ENCODE measurements at places on chromosomes 2 and 18.

DNA sequence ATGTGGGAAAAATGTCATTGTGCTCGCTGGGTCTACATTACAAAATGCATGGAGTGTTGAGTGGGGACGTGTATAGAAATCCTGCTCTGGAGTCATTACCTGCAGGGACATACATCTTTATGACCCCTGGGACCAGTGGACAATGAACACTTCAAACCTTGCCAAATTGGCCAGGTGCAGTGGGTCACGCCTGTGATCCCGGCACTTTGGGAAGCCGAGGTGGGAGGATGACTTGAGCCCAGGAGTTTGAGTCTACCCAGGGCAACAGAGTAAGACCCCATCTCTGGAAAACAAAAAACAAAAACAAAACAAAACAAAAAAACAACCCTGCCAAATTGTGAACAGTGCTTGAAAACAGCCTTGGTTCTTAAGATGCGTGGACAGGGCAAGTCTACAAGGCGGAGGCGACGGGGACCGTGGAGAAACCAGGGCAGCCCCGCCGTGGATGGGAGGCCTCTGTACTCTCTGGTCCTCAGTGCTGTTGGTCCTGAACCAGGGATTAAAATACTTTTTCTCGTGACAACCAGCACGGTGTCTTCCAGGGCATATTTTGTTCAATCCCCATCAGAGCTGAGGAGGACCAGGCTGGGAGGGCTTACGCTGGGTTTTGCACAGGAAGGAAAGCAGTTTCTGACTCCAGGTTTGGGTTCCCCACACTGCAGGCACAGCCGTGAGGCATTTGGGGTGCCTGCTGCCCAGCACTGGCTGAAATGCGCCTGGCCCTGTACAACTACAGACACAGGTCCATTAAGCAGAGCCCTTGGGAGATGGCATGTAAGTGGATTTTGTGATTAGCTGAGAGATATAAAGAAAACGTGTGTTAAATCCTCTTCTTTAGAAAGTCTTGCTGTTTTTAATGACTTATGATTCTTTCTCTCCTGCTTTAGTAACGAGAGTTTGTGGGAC, 13.7 kb downstream of the COLEC11 start:
- DNase-seq, result no peak

- DNase-seq, result no peak
Observed at GRCh38 chr2:26850505-26850904, 2.6 kb downstream of the DPYSL5 start.

DNA sequence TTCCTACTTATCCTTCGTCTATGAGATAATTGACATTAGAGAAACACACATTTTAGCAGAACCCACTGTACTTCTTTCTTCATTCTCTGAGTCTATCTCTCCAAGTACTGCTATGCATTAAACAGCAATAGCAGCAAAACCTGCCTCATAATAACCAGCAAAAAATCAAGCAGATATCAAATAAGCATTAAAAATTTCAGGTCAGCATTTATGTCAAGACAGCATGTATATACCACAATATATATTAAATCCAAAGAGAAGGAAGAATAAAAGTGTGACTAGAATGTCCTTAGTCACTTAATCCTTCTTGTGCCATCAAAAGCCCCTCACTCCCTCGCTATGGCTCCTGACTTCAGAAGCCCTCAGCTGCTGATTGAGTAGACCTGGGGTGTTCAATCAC, 131.3 kb downstream of the MGAT5 start:
- no peak for DNase-seq

DNA sequence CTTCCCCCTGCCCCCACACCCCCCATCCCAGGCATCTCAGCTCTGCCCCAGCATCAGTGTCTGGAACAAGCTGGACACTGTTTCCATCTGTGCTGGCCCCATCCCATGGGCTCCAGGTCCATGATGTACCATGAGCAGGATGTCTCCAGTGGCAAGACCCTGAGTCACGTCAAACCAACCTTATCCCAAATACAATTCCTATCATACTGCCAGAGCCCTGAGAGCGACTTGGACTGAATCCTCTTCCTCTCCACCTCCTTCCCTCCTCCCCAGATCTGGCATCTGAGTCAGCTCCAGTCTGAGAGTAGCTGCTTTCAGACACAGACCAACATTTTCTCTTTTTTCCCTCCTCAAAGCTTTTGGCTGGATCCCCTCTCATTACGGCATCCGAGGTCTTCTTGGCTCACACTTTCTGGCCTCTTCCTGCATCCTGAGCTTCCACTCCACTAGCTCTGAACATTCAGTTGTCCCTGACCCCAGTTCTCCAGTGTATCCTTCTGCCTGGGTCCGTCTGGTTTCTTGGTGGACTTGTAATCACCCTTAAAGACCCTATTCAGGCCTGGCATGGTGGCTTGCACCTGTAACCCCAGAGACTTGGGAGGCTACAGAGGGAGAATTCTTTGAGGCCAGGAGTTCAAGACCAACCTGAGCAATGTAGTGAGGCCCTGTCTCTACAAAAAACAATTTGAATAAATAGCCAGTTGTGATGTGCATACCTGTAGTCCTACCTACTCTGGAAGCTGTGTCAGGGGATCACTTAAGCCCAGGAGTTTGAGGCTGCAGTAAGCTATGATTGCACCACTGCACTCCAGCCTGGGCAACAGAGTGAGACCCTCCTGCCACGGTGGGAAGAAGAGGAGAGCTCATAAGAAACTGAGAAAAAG, 68.3 kb downstream of the ACKR3 start:
- no peak for DNase-seq

- DNase-seq, result no peak
Observed at GRCh38 chr2:14094592-14094991, 537.9 kb upstream of the LRATD1 start.

GRCh38 chr2:182300608-182301007, 126.2 kb downstream of the PDE1A start:
- DNase-seq, result no peak

DNA sequence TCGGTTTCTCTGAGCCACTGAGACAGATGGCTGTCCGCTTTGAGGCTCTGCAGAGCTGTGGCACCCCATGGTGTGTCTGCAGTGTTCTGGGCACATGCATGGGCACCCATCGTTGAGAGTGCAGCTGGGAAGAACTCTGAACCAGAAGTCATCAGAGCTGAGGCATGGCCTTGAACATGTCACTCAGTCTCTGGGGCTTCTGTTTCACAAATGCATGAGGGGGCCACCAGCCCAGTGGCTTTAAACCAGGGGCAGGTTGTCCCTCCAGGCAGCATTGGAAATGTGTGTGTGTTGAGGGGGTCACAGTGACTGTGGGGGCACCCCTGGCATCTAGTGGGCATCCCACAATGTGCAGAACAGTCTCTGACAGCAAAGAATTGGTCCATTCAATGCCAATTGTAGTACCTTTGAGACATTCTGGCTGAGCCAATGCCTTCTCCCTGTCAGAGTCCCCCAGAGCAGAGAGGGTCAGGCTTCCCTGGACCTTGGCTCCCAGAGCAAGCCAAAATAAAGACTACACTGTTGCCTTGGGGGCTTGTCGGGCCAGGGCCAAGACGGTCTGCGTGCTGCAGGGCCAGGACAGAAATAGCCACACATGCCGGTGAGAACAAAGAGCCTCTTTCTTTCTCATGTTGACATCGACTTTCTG, 9.3 kb upstream of the PSMD1 start:
- no peak for DNase-seq

- no peak for DNase-seq
Observed at GRCh38 chr2:34980689-34981088, 1374.9 kb upstream of the CRIM1 start.

- DNase-seq, result no peak
Observed at GRCh38 chr2:4964579-4964978, 727.6 kb upstream of the SOX11 start.

GRCh38 chr18:44229693-44230108, 451.0 kb upstream of the SETBP1 start:
- no peak for DNase-seq

- DNase-seq, result no peak
Observed at GRCh38 chr2:36633470-36634092, 35.6 kb upstream of the FEZ2 start.

- DNase-seq, result no peak
Observed at GRCh38 chr2:30664761-30665358, 142.4 kb downstream of the CAPN13 start.

- no peak for DNase-seq
Observed at GRCh38 chr2:180647221-180647620, 333.2 kb upstream of the UBE2E3 start.

DNA sequence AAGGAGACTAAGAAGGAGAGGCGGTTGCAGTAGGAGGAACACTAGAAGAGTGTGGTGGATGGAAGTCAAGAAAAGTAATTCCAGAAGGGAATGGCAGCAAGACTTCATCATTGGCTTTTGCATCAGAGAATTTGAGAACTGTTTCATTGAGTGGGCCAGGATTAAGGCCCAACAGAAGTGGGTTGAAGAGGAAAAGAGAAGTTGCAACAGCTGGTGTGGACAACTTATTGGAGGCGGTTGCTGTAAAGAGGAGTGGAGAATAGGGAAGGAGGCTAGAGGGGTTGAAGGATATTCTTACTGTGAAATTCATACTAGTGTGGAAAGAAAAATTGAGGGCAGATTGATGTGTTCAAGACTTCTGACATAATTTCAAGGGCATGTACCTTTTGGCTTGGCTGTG, 168.7 kb upstream of the FN1 start:
- no peak for DNase-seq

GRCh38 chr18:37667836-37668235, 102.2 kb upstream of the CELF4 start:
- no peak for DNase-seq

DNA sequence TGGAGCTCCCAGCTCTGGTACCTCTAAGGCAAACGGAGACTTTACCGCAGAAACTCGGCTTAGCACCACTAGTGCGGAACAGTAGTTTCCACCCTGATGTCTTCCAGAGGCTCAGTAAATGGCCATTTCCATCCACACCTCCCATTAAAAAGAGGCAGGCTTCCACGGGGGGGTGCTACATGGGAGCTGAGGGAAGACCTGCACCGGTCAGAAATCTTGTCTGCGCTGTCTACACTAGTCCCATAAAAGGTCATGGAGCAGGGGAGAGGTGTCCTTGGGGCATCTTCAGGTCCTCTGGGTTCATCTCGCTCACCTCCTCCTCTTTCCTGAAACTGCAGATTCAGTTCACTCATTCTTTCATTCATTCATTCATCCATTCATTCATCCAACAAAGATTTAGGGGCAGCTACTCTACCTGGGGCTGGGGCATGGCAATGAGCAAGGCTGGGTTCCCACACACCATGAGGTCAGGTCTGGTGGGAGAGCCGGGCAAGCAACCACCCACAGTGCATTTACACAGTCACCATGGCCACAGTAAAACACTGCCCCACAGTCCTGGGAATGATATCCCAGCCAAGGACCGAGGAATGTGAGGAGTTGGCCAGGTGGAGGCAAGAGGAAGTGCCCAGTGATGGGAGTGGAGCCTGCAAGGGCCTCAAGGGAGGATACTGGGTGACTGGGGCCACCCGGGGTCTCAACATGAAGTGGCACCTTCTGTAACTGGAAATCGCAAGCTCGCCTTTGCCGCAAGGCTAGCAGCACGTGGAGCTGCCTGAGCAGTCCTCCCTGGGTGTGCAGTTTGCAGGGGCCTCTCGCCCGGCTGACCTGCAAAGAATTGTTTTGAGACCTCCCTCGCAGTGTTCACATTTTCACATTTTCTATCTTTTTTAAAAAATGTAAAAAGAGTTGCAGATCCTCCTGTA, 180.2 kb upstream of the RAB6C start:
- DNase-seq, result no peak

DNA sequence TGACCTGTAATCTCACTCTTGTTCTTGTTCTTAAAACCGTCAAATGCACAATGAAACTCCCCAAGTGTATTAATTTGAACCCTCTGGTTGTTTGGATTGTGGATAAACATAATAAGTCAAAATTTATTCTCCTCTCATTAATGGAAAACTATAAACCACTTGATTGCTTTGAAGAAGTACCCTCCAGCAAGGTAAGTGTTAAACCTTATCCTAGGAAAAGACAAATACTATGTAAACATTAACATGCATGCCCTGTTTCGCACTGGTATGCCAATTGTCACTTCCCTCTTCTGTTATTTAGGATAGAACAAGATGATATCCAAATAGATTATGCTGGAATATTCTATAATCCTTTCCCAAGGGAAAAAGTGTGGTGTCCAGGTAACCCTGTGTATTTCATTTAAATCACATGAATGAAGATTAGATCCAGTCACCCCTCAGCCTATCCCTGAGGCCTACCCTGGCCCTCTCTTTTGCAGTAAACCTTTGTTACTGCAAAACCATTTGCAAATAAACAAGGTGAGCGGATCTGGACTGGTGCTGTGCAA, 1.3 kb downstream of the ADI1 start:
- DNase-seq, result no peak

DNA sequence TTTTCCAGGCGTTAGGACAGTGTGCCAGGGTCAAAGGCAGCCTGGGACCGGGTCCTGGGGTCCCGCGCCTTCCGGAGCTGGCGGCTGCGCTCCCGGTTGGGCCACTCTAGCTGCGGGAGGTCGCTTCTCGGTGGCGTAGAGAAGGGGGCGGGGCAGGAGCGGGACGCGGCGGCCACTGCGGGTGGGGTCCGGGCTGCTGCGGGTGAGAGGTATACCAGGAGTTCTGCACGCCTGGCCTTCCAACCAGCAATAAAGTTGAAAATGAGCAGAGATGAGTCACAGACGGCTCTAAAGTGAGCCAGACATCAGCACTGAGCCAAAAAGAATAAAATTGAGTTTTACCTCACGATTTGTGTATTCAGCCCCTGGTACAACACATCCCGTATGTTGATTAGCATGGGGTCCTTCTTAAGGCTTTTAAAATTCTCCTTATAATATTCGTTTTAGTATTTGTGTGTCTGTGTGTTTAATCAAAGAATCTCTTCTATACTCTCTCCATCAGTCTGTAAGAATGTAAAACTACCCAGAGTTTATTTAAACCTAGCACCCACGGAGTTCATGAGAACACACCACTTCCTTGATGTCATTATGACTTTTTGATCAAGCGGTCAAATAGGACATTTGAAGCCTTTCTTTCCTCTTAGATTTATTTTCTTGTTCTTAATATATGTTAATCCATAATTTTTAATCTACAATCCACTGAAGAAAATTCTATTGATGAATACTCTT, at the start of gene C1GALT1C1L:
Gene C1GALT1C1L (minus strand): TSS at position 108 of the 729 bp plus-strand sequence. CDS start 107 bp downstream, at position 1.
- no peak for DNase-seq

DNA sequence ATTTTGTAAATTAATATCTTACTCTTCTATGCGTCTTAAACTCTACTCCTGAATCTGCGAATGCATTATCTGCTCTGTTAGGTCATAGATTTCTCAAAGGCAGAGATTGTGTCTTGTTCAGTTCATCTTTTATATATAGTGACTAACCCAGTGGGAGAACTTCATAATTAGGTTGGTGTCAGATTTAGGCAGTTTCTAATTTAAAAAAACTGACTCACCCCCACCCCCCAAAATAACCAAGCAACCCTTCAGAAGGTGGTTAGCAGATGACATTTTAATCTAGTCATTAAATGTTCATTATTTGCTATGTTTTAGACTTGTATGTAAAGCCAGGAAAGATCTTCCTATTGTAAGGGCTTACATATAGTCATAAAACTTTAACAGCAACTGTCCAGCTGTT, 10.4 kb downstream of the SERPINB12 start:
- no peak for DNase-seq

- peak; percentile 54 for DNase-seq
Observed at GRCh38 chr2:70124983-70125480, 37.8 kb downstream of the PCBP1 start.

- no peak for DNase-seq
Observed at GRCh38 chr18:47794725-47795433, 135.6 kb downstream of the SMAD2 start.

- DNase-seq, result no peak
Observed at GRCh38 chr2:130372833-130373807, 17.3 kb downstream of the PTPN18 start.
